Stimulated activated CD4-positive, alpha-beta T cell treated with anti-CD3 and anti-CD28 coated beads, Interleukin-12 subunit alpha, Interleukin-12 subunit beta, amount 100 ng/mL, for 48 hours (primary cell): ENCODE measurements at places on chromosomes 6 and 20.

DNA sequence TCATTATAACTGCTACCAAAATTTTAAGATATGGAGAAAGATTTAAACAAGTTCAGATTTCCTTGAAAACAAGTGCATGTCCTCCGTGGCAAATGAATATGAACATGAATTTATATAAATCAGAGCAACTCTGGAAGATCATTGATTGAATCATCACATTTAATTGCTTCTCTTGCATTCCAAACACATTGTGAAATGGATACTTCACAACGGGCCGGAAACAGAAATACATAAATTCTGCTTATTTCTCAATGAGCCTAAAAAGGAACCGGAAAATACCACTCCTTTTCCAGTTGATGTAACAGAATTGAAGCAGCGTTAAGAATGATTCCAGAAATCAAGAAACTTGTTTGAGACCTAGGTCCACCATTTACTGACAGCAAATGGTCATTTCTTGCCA, 134.6 kb upstream of the BTN3A2 start:
- no peak for DNase-seq

DNA sequence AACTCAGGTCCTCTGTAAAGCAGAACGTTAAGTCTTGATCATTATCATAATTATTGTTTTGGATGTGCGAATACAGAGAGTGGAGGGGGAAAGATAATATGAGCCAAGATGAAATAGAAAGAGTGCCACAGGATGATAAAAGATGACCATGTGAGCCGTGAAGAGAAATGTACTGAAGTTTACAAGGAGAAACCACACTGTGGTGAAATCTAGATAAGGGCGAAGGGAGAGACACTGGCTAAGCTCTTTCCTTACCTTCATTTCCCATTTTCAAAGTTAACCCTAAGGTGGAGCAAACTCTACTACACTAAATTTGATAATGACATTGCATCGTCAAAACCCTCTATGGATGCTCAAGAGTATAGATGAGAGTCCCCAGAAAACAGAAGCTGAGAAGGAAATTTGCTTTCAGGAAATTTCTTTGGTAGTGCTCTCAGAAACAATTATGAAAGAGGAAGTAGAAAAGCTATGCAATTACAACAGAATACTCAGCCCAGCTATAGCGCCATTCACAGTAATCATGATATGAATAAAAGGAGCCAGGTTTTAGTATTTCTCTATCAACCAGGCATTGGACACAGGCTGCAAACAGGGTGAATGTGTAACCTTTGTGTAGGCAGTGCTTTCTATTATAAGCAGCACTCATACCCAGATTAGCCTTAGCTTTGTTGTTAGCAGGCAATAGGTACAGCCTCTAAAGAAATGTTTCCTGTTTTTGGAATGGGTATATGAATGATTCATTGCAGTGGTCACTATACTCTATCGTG, 1080.7 kb downstream of the GRIK2 start:
- no peak for DNase-seq

DNA sequence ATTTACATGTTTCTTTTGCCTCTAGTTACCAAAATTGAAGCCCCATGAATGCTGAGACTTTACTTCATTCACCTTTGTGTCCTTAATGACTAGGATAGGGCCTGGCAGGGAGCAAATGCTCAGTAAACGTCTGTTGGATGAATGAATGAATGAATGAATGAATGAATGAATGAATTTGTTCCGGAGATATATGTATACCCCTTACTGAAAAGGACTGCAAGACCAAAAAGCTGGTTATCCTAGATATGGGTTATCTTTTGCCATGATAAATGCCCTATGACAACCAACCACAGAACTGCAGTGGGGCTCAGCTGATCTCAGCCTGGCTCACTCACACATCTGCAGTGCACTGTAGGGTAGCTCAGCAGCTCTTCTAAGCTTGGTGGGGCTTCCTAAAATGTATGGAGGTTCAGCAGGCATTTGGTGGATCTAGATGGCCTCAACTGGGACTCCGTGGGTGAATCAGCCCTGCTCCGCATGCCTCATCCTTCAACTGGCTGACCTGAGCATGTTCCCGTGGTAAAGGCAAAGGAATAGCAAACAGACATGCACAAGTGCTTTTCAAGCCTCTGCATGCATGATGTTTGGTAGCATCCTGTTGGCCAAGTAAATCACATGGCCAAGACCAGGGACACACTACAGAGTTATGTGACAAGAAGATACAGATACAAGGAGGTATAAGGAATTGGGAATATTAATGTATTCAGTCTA, 378.7 kb upstream of the SOX4 start:
- no peak for DNase-seq

DNA sequence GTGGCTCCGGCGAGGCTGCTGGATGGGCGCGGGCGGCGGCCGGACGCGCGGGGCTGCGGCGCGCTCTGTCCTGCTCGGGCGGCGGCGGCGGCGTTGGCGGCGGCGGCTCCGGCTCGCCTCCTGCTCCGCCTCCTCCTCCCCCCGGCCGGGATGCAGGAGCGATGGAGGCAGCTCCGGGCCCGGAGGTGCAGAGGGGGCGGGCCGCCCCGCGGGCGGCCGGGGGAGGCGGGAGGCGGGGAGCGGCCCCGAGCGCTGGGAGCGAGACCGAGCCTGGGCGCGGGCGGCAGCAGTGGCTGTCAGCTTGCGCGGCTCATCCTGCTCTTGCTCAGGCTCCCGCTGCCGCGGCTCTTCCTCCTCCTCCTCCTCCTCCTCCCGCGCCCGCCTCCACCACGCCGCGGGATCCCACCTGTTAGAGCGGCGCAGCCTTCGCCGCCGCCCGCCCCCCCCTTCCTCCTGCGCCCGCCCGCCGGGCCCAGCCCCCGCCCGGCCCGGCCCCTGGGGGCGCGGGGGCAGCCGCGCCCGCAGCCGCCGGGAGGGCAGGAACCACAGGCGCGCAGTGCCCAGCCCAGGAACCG, at the start of gene NOL4L:
Gene NOL4L (minus strand): TSS at position 323 of the 575 bp plus-strand sequence. CDS start 443 bp downstream, outside the sequence.
- DNase-seq, result no peak

GRCh38 chr6:166627875-166628801, 1.1 kb upstream of the RPS6KA2 start:
- DNase-seq, result peak; percentile 8

DNA sequence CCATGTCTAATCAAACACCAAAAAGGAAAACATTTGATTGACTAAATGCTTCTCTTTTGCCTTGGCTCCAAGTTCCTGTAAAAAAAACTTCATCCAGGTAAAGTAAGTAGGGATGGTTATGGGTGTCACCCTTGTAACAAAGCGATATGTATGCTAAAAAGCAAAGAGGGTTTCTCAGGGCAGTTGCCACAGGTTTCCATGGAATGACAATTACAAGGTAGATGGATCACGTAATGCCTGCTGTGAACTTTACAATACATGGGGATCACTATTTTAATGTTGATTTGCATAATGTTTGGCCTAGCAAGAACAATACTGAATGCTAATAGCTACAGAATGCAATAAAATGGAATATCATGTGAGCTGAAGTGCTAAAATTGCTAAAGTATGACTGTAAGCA, 2.9 kb upstream of the BMP2 start:
- no peak for DNase-seq

- DNase-seq, result no peak
Observed at GRCh38 chr6:34412643-34413214, 13.1 kb downstream of the RPS10 start.

DNA sequence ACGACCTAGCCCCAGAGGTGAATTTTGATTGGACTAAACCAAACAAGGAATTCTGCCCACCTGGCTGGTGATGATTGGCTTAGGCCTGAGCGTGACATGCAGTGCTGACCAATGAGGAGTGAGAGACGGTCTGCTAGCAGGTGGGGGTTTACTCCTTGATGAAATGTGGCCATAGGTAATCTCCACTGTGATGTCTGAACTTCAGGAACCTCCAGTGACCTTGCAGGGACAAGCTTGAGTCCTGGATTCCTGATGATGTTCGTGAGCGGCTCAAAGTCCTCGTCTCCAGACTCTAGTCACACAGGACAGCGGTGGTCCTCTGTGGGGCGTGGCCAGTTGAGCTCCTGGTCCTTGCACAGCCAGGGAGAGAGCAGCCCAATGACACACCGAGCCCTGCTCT, 8.4 kb downstream of the VSX1 start:
- no peak for DNase-seq

- DNase-seq, result no peak
Observed at GRCh38 chr6:15915508-15916178, 213.2 kb upstream of the MYLIP start.

DNA sequence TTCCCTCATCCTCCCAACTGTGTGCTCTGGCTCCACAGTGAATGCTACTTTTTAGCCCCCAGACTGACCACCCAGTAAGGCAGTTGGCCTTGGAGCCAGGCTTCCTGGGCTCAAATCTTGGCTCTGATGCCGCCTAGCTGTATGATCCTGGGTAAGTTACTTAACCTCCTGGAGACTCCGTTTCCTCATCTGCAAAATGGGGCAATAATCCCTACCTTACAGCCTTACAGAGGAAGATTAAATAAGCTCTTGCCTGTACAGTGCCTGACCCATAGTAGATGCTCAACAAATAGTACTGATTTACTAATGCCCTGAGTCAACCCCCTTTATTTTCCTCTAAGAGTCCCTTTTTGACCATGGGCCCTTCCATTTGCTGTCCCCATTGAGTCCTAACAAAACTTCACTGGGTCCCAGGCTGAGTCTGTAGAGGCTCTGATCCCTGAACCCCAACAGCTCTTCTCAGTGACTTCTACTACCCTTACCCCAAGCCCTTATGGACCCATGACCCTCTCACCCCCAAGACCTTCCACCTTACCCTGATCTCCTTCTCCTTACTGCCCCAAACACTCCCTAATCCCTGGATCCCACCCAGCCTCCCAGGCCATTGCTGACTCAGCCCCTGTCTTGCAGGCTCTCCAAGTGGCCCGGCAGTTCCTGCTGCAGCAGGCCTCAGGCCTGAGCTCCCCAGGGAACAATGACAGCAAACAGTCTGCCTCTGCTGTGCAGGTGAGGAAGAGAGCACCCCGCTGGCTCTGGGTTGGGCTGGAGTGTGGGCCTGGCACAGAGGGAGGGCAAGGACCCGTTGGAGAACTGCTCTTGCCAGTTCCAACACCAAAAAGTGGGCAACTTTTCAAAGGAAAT, 31.4 kb downstream of the FOXP4 start:
- no peak for DNase-seq

- DNase-seq, result no peak
Observed at GRCh38 chr6:136640132-136640915, 90.1 kb upstream of the MAP7 start.

DNA sequence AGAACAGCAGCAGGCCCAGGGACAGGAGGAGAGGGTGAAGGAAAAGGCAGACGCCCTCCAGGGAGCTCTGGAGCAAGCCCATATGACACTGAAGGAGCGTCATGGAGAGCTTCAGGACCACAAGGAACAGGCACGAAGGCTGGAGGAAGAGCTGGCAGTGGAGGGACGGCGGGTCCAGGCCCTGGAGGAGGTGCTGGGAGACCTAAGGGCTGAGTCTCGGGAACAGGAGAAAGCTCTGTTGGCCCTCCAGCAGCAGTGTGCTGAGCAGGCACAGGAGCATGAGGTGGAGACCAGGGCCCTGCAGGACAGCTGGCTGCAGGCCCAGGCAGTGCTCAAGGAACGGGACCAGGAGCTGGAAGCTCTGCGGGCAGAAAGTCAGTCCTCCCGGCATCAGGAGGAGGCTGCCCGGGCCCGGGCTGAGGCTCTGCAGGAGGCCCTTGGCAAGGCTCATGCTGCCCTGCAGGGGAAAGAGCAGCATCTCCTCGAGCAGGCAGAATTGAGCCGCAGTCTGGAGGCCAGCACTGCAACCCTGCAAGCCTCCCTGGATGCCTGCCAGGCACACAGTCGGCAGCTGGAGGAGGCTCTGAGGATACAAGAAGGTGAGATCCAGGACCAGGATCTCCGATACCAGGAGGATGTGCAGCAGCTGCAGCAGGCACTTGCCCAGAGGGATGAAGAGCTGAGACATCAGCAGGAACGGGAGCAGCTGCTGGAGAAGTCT, 25.5 kb downstream of the C20orf173 start:
- DNase-seq, result no peak

GRCh38 chr20:23449421-23449820, 3.3 kb downstream of the CST11 start:
- no peak for DNase-seq

DNA sequence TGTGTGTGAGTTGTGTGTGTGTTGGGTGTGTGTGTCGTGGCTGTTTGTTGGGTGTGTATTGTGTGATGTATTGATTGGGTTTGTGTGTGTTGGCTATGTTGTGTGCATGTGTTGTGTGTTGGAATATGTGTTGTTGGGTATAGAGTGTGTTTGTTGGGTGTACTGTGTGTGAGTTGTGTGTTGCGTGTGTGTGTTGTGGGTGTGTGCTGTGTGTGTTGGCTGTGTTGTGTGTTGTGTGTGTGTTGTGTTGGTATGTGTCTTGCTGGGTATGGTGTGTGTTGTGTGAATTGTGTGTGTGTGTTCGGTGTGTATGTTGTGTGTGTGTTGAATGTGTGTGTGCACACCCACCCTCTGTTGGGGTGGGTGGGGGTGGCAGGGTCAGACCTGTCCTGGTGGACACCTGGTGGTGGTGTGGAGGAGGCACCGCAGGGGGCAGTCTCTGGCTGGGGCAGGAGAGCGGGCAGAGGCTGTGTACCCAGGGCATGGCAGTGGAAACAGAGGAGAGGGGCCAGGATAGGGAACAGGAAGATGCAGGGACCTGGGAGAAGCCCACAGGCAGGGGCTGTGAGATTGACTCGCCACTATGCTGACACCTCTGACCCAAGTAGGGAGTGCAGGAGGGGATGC, 25.5 kb upstream of the PXDC1 start:
- no peak for DNase-seq

GRCh38 chr6:107657755-107658461, 166.2 kb downstream of the SCML4 start:
- DNase-seq, result peak; percentile 53

DNA sequence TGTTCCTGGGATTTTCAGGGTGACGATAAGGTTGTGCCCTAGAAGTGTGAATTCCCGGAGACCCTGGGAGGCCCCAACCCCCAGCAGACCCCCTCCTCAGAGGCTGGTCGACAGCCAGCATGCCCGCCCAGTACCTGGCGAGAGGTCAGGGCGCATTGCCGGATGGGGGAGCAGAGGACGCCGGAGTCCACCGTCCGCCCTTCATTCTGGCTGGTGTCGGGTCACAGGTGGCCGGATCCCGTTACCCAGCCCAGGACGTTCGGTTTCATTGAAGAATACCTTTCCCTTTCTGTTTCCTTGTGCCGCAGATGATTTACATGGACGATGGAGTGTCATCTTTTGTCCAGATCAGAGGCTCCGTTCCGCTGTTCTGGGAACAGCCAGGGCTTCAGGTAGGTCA, 61.3 kb downstream of the SYNJ2 start:
- DNase-seq, result no peak

DNA sequence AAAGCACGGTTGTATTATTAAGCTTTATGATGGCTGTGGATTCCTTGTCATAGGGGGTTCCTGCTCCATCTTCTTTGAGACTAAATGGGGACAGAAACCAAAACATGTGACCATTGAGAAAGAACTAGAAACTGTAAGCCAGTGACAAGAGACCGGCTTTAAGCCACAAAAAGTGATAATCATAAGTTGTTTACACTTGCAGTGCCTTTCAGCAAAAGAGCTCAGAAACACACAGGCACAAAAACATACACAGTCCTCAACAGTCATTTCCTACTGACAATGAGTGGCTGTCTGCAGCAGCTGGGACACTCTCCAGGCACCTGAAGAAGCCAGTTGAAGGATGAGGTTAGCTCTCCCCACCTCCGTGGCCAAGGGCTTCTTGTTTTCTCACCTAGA, 20.0 kb upstream of the UBE2J1 start:
- no peak for DNase-seq

- DNase-seq, result peak; percentile 31
Observed at GRCh38 chr6:109690373-109690736, 647 bp downstream of the AK9 start.

GRCh38 chr6:147551976-147552375, 43.5 kb downstream of the SAMD5 start:
- DNase-seq, result no peak
